ENCODE measurements at places on chromosomes 3 and 15.

- no peak for DNase-seq
Measured at GRCh38 chr3:127365163-127365798, 77.4 kb upstream of the PRR20G start.

- DNase-seq, result no peak
Measured at GRCh38 chr15:71753346-71753745, 57.0 kb upstream of the NR2E3 start.

GRCh38 chr3:40262331-40262730, 47.2 kb upstream of the EIF1B start:
- DNase-seq, result no peak

GRCh38 chr15:23629234-23629805, 18.3 kb downstream of the MAGEL2 start:
- no peak for DNase-seq

GRCh38 chr3:94159062-94159828, 96.4 kb downstream of the NSUN3 start:
- DNase-seq, result no peak

- DNase-seq, result no peak
Measured at GRCh38 chr15:31782016-31782783, 248.1 kb upstream of the CHRNA7 start.
